Activated B cell treated with CpG ODN at 0.5 μM for 24 hours (primary cell): ENCODE measurements at places on chromosomes 6 and 20. TPM values are rescaled to one million over a fixed set of nuclear protein-coding genes. Genes with fewer than 3 reads are reported as not detected.

- DNase-seq = no peak
- peaks cover 7% of the 10 kb centered on the region for H3K4me1 ChIP-seq
- H3K4me3 ChIP-seq = no peak overlapping the region
- H3K27ac ChIP-seq = no peak overlapping the region
Observed at GRCh38 chr6:33754222-33754621, 7.5 kb upstream of the IP6K3 start.

- no peaks in the 10 kb centered on the region for H3K36me3 ChIP-seq
- no peak overlapping the region for H3K4me3 ChIP-seq
- DNase-seq = no peak
- no peaks in the 10 kb centered on the region for H3K27me3 ChIP-seq
Observed at GRCh38 chr6:77844822-77845221, 192.0 kb downstream of the MEI4 start.

DNA sequence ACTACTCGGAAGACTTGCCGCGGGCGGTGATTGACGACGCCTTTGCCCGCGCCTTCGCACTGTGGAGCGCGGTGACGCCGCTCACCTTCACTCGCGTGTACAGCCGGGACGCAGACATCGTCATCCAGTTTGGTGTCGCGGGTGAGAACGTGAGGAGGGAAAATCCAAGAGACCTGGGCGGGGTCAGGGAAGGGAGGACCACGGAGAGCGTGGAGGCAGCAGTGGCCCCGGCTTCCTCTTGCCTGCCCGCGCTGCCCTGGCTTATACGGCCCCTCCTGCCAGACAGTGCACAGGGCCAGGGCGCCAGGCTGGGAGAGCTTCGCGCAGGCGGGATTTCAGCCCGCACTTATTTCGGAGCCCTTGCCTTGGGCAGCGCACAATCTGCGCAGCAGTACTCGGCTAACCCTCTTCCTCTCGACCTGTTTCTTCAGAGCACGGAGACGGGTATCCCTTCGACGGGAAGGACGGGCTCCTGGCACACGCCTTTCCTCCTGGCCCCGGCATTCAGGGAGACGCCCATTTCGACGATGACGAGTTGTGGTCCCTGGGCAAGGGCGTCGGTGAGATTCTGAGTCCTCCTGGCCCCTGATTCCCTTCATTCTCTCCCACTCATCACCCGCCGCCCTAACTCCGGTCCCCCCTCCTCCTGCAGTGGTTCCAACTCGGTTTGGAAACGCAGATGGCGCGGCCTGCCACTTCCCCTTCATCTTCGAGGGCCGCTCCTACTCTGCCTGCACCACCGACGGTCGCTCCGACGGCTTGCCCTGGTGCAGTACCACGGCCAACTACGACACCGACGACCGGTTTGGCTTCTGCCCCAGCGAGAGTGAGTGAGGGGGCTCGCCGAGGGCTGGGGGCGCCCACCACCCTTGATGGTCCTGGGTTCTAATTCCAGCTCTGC is 2.0 kb downstream of the MMP9 start:
- peaks cover 45% of the 10 kb centered on the region for H3K27me3 ChIP-seq
- no peak for DNase-seq
- peak overlapping the region; percentile 66 for H3K27ac ChIP-seq
- peaks cover 74% of the 10 kb centered on the region for H3K4me1 ChIP-seq
- H3K36me3 ChIP-seq = no peaks in the 10 kb centered on the region
- peak overlapping the region; percentile 71 for H3K4me3 ChIP-seq

DNA sequence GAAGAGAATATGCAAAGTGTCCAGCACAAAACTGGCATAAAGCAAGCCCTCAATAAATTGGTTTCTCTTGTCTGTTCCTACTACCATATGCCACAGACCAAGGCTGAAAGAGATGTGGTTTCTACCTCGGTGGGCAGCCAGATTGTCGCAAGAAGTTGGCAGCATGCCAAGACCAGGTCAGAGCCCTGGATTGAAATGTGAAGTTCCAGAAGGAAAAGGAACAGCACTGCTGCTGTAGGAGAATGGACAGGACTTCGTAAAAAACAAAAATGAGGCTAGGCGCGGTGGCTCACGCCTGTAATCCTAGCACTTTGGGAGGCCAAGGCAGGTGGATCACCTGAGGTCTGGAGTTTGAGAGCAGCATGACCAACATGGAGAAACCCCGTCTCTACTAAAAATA is 22.1 kb downstream of the MRPL14 start:
- DNase-seq = no peak
- H3K36me3 ChIP-seq = peaks cover 72% of the 10 kb centered on the region
- no peaks in the 10 kb centered on the region for H3K4me1 ChIP-seq

- H3K27ac ChIP-seq = no peak overlapping the region
- peaks cover 9% of the 10 kb centered on the region for H3K27me3 ChIP-seq
- no peak for DNase-seq
- no peak overlapping the region for H3K4me3 ChIP-seq
- peaks cover 7% of the 10 kb centered on the region for H3K4me1 ChIP-seq
- H3K36me3 ChIP-seq = no peaks in the 10 kb centered on the region
Observed at GRCh38 chr20:4225745-4226144, 210.4 kb upstream of the RNF24 start.

TRMT11 gene
- 24.6 and 33.4 TPM in 2 replicates for total RNA-seq

GGTLC1 gene
- total RNA-seq = not detected in 2 replicates

MAFB gene
- 0.61 and 1.1 TPM in 2 replicates for total RNA-seq
